ENCODE measurements at places on chromosomes 5 and 9. TPM values are rescaled to one million over a fixed set of nuclear protein-coding genes. Genes with fewer than 3 reads are reported as not detected.

Gene SHC3
- not detected for total RNA-seq

Gene PPP1R2B
- total RNA-seq, result 0.12 TPM

Gene FAM151B
- total RNA-seq, result 0.15 TPM

DNA sequence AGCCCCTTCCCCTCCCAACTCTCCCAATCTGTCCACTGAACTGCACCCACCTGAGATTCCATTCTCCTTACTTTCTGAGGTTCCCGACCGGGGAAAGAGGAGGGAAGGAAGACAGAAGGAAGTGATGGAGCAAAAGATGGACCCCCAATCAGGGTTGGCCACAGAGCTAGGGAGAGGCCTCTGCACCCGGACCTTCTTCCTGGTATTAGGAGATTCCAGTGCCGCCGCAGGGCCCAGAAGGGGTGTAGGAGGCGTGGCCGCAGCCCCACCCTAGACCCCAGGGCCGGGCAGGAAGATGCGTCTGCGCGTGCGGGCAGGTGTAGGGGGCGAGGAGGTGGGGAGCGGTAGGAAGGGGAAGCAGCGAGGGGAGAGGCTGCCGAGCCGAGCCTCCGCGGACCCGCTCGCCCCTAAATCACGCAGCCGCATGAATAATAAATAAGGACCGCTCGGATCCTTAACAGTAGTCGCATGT lies 104.2 kb upstream of the MVB12B start:
- DNase-seq, result no peak

- DNase-seq, result no peak
These were observed 80.7 kb downstream of the GLDC start for GRCh38 chr9:6564868-6565267.

GRCh38 chr9:27385606-27386322 lies 88.8 kb upstream of the EQTN start:
- no peak for DNase-seq

- no peak for DNase-seq
These were observed 309.4 kb downstream of the NR3C1 start for GRCh38 chr5:143094087-143094521.

DNA sequence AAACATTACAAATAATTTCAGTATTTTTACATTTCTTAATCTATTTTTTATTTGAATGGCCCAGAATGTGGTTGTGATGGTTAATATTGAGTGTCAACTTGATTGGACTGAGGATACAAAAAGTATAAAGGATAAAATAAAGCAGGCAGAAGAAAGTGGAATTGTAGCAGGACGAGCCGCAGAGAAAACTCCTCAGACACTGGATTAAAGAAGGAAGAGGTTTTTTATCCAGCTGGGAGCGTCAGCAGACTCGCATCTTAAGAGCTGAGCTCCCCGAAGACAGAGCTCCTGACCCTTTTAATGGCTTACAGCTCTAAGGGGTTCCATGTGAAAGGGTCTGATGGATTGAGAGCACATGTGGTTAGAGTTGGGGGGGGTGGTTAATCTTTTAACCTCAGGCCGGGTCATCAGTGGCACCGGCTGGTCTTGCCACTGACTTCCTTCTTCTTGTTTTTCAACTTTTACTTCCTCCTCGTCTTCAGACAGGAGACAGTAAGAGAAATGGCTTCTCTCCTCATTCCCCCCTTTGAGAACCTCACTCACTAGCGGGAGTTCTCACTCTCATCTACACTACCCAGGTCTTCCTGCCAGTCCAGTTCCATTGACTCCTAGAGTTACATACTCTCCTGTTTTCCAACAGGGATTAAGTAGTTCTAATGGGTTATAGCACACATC lies 80.0 kb downstream of the TMEM161B start:
- DNase-seq, result no peak

DNA sequence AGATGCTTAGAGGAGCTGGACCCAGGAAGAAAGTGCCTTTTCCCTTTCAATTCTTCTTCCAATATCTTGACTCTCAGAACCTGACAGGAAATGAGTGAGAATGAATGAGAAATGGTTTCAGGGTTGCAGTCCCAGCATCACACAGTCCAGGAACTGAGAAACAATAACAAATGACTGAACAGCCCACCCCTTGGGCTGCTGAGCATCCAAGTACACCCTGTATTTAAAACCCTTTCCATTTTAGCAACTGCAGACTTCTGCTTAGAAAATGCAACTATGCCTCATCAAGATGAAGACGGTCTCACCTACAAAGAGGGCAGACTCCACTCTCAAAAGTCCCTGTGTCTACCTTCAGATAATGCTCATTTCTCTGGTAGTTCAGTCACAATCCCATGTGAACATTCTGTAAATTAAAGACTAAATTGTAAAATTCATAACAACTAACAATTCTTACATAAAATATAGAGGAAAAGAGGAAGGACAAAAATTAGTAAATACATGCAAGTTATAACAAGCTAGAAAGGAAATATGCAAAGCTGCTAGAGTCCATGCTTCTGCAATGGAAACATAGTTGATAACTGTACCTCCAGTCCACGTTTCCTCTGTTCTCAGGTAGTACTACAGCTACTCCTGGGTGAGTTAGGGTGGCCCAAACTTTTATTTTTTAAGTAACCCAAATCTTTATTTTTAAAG lies 316.5 kb downstream of the ICE1 start:
- no peak for DNase-seq

- no peak for DNase-seq
These were observed 91.1 kb downstream of the ANKRD18A start for GRCh38 chr9:38529317-38529716.

- DNase-seq, result no peak
These were observed 86.8 kb upstream of the HSPA9 start for GRCh38 chr5:138661991-138662434.
